ENCODE measurements at places on chromosomes 7 and 10.

GRCh38 chr10:120950051-120950561, 98.9 kb downstream of the WDR11 start:
- DNase-seq = no peak

DNA sequence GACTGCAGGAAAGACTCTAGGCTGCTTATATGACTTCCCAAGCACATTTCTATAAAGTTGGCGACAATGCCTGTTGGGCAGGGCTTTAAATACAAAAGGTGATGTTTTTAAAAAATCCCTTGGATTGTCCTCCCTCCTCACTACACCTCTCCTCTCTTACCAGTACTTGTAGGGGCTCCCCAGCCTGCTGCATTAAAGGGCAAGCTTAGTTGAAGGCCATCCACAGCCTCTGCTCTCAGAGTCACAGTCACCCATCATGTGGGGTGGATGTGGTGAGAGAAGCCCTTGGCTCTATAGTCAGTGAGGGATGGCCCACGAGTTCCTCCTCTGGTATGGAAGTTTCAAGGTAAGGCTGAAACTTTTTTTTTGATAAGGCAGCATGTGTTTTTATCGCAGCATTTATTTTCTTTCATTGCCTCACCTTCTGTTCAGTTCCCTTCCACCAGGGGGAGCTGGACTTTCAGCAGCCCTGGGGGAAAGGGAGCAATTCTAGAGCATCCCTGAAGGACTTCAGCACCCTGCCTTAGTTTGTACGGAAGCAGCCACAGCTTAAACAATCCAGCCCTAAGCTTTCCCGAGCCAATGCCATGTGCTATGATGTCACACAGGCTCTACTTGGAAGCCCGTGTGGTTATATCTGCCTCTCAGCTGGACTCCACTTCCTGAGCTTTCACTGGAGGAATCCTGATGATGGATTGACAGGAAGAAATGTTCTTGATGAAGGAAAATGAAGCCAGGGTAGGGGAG, 131.9 kb downstream of the CALCR start:
- DNase-seq = peak; percentile 55

- DNase-seq = no peak
Measured at GRCh38 chr7:22268884-22269421, 88.0 kb downstream of the RAPGEF5 start.

DNA sequence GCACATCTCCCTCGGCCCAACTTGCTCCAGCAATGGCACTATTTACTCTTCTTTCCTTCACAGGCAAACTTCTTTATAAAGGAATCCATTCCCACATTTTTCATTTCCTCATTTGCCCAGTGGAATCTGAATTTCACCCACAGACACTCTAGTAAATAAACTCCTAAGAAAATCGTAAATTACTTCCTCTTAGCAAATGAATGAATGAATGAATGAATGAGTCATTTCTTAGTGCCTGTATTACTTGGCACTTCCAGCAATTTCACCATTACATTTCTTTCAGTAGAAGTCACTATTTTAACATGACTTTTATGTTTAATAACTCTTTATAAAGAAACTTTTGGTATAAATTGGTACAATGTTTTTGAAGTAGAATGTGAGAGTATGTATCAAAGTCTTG, 55.7 kb downstream of the DDC start:
- no peak for DNase-seq

DNA sequence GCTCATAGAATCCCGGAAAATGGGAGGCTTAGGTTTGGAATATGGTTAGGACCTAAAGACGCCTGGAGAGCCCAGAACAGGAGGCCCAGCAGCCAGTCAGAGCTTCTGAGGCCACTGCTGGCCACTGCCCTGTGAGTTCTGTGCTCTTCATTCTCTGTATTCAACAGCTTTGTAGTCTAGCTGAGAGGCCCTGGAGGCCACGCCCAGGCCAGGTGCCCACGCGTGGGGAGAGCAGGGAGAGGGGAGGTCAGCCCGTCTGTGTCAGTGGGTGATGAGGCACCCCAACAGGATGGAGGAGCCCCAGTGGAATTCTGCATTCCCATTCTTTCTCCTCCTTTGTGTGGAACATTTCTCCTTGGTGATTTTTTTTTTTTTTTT, 29.1 kb downstream of the IL15RA start:
- DNase-seq = no peak

- no peak for DNase-seq
Measured at GRCh38 chr10:80502621-80503583, 34.8 kb upstream of the SH2D4B start.
